CD4-positive, alpha-beta T cell treated with Interleukin-15 for 1 hour (primary cell): ENCODE measurements at places on chromosomes 4 and X.

GRCh38 chr4:73434311-73434710 is 1.7 kb upstream of the AFP start:
- DNase-seq: no peak

DNA sequence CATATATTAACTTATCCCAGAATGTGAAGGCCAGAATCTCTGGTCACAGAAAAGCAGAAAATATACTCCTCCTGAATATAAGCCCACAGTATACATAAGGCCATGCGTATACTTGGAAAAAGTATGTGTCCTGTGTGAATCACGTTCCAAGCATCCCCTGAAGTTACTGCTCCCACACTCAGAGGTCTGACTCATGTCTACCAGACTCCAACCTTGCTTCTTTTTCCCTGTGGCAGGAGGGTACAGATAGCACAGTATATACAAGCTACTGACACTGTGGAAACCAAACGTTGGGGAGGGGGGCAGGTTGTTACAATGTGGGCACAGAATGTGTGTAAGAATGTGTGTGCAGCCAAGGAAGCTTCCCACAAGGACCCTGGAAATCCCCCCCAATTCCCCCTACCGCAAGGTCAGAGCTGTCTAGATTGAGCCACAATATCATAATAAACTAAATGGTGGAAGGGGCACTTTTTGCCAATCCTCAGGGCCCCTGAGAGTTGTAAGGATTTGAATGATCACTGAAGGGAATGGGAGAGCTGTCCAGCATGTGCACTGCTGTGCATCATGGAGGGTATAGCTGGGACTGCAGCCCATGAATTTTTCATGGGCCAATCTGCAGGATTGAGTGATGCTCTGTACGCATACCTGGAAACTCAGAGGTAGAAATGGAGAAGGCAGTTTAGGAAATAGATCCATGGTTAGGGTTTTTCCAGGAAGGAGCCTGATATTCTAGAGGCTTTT is 7.4 kb upstream of the RELL1 start:
- DNase-seq: no peak

DNA sequence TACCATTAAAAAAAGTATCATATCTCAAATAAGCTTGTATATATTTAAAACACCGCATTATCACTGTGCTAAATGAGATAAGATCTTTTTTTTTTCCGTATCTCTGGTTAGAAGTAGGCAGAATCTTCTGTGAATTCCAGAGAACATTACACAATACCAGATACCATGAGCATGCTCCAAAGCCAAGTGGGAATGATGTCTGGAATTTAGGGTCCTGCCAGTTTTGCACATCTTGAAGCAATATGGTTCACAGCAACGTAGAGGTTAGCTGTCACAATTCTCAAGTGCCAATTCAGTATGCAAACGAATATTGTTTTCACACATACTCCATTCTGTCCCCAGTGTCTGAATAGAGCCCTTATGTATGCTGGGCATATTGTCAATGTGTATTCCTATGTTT is 127.5 kb upstream of the NEIL3 start:
- DNase-seq: no peak

GRCh38 chrX:13803116-13803515 is 13.8 kb downstream of the GPM6B start:
- no peak for DNase-seq

DNA sequence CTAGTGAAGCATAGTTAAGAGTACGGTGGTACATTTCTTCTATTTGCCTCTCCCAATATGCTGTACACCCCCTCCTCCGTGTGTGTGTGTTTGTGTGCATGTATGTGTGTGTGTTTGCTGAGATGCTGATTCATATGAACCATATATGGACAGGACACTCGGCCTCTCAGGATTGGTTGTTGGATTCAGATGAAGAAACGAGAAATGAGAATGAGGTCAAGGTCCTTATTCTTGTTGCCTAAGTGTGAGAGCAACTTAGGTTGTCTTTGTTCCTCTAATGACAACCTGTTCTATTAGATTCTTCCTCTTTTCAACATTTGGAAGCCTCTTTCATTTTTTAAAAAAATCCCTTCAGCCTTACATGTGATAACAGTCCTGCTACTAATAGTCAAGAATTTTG is 1387.6 kb downstream of the STIM2 start:
- DNase-seq: no peak

DNA sequence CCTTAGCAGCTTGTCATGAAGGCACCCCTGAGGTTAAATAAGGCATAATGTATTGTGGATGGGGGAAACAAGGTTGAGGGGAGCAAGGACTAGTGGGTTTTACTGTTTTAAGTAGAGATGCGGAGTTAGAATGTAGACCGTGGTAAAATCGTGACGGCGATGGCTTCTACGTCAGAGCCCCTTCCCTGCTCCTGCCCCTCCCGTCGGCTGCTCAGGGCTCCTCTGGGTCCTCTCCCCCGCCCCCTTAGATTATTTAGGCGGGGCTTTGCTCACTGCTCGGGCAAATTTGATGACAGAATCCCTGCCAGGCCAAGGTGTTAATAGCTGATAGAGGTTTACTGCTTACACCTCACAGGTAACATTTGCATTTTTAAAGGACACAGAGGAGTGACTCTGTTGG is 2.3 kb downstream of the FRMPD3 start:
- peak; percentile 24 for DNase-seq

GRCh38 chr4:65791812-65792308 is 121.6 kb upstream of the EPHA5 start:
- DNase-seq: no peak

GRCh38 chr4:73669410-73670183 is 49.4 kb upstream of the RASSF6 start:
- DNase-seq: no peak

DNA sequence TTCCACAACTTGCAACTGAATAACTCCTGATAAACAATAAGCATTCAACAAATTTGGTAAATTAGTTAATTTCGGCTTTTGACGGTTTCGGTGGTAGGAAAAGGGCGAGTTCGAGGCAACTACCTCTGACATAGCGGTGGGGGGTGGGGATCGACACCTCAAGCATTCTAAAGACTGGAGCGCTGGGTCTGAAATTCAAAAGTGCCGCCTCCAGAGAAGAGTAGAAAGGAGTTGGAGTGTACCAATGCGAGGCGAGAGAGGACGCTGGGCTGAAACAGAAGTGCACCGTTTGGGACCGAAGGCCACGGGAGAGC is 725 bp downstream of the SMC1A start:
- no peak for DNase-seq

DNA sequence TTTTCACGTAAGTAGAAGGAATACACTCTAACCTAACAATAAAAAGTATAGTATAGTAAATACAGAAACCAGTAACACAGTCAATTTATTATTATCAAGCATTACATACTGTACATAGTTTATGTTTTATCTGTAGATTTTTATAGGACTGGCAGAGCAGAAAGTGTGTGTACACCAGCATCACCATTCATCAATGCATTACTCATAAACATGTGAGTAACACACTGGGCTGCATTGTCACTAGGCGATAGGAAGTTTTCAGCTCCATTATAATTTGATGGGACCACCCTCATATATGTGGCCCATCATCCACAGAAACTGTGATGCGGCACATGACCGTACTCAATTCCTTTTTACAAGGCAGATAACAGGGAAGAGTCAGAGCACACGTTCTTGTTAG is 137.8 kb upstream of the RBPJ start:
- no peak for DNase-seq

GRCh38 chrX:49838374-49838773 is 9.3 kb downstream of the PAGE4 start:
- DNase-seq: no peak

DNA sequence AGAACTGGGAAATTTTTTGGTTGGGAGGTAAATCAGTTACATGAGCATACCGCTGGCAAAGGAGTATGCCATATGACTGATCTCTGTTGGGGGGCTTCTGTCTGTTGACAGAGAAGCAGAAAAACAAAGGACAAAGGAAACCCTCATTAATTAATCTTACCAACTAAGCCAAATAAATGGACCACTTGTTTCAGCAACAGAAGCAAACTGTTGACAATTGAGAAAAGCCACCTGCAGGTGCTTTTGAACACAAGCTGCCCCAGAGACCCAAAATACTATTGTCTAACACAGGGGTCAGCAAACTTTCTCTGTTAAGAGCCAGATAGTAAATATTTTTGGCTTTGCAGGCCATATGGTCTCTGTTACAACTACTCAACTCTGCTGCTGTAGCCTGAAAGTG is 7.0 kb upstream of the FRYL start:
- no peak for DNase-seq

DNA sequence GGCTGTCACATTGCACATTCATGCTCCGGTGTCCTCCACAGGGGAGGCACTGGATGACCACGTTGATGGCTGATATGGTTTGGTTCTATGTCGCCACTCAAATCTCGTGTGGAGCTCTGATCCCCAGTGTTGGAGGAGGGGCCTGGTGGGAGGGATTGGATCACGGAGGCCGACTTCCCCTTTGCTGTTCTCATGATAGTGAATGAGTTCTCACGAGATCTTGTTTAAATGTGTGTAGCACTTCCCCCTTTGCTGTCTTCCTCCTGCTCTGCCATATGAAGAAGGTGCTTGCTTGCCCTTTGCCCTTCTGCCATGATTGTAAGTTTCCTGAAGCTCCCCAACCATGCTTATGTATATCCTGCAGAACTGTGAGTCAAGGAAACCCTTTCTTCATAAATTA is 22.3 kb upstream of the NAT8L start:
- no peak for DNase-seq

- DNase-seq: no peak
Measured at GRCh38 chr4:93947286-93947685, 118.7 kb downstream of the ATOH1 start.

DNA sequence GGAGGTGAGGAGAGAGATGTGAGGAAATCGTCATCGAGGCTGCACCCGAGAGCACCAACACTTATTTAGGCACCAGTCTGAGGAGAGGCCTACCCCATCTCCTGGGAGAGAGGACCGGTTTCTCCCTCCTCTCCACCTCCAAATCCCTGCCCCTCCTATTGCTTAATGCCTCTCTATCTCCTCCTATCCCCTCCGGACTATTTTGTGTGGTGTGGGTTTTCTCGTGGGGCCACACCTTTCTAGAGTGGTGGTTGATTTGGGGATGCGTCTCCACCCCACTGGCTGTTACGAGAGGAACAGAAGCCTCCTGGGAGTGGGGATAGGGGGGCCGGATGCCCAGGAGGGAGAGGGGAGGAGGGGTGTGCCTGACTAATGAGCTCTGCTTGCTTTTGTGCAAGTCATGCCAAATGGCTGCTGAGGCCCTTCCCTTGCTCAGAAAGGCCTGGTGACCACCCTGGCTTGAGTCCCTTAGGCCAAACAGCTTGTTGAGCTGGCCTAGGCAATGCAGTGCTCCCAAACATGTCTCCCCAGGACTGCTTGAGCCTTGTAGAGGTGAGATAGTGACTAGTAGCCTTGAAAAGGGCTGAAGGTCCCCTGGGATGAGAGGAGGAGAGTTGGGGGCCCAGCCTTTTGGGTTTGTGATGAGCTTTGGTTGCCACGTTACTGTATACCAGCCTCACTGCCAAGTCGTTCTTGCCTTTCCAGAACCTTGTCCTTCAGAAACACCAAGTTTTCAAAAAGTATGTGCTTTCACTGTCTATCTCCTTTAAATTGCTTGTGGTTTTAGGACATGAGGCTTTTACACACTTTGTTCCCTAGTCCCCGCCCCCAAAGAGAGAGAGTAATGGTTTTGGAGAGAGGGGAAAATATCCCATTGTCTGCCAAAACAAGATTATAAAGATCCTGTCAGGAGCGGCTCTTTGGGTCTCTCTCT is 1.2 kb downstream of the MSN start:
- DNase-seq: peak; percentile 65

- no peak for DNase-seq
Measured at GRCh38 chr4:33058998-33059397, 2338.8 kb downstream of the PCDH7 start.

DNA sequence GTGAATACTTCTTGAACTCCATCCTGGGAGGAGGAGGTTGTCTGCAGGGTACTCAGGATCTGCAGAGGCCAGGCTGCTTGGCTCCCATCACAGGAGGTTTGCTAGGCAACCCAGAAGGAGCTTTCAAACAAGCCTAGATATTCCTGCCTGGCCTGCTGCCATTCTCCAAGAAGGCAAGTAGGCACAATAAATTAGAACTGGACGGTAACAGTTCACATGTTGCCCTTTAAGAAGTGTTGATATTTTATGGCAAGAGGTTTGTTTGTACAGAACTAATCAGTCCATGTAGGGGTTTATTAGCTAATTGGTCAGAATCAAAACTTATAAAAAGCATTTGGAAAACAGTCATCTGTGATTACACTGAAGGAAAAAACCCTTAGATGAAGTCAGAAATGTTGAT is 39.3 kb downstream of the SYNPO2 start:
- no peak for DNase-seq

DNA sequence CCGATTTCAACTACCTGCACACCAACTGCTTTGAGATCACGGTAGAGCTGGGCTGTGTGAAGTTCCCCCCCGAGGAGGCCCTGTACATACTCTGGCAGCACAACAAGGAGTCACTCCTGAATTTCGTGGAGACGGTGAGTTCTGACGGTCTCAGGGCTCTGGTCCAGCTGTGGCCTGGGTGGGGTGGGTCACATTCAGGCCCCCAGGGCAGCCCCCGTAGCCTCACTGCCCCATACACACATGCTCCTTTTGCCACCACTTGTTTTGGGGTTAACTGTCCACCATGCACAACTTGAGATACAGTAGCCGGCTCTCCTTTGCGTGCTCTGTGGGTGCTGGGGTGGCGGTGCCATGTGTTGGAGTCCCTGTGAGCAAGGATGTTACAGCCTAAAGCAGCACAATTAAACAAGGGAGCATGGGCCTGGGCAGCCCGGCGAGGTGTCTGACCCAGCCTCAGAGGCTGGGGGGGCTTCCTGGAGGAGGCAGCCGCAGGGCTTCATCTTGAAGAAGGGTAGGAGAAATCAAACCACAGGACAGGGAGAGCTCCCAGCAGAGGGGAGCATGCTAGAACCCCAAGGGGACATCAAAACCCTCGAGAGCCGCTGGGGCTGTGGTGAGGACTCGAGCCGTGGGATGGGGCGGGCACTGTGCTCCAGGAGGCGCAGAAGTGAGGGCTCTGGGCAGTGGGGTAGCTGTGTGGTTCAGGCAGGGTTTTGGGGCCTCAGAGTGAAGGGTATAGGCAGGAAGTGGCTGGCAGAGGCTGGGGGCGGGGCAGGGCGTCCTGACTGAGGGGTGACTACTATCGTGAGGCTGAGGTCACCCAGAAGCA is 22.0 kb downstream of the CPZ start:
- peak; percentile 9 for DNase-seq

- DNase-seq: no peak
Measured at GRCh38 chr4:94826206-94826605, 68.5 kb downstream of the BMPR1B start.

DNA sequence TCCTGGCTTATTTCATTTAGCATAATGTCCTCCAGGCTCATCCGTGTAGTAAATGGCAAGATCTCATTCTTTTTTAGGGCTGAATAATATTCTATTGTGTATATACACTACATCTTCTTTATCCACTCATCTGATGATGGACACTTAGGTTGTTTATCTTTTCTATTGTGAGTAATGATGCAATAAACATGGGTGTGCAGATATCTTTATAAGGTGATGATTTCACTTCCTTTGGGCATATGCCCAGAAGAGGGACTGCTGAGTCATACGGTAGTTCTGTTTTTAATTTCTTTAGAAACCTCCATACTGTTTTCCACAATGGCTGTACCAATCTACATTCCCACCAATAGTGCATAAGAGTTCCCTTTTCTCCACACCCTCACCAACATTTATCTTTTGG is 317.6 kb upstream of the CNKSR2 start:
- no peak for DNase-seq

GRCh38 chr4:39363773-39364393 is 2.3 kb downstream of the RFC1 start:
- no peak for DNase-seq
